Psoas muscle (tissue), 8 donors: ENCODE measurements at places on chromosomes 3 and 15. TPM values are rescaled to one million over a fixed set of nuclear protein-coding genes. Genes with fewer than 3 reads are reported as not detected.

DNA sequence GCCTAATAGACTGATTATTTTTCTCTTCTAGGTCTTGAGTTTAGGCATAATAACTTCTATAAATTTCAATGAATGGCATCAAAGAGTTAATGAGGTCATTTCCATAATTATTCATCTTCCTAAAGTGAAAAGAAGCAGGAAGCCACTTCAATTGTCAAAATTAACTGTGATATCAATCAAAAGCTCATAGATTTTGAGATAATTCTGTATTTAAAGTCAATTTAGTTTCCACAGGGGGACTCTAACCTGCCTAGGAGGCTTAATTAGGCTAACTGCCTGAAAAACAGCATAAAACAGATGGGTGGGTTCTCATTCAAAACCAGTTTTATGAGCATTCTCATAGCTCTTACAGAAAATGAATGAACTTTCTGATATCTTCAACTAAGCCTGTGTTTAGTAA is 177.8 kb downstream of the OTOL1 start:
- DNase-seq: no peak

- DNase-seq: peak; percentile 45
Measured at GRCh38 chr15:57337868-57338411, 38.4 kb upstream of the CGNL1 start.

GRCh38 chr3:171792531-171792930 is 17.8 kb downstream of the PLD1 start:
- DNase-seq: no peak

- DNase-seq: no peak
Measured at GRCh38 chr3:41248525-41248924, 49.2 kb downstream of the CTNNB1 start.

DNA sequence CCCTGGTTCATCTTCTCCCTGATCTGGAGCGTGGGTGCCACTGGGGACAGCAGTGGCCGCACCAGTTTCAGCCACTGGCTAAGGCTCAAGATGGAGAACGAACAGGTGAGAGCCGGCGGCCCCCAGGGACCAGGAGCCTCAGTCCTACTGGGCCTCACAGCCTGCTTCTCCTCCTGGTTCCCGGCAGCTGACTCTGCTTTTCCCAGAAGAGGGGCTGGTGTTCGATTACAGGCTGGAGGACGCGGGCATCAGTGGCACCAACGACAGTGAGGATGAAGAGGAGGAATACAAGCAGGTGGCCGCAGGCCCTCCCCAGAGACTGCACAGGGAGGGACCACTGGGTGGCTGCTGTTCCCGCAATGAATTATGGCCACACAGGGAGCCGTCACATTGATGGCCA is 54.4 kb downstream of the DNAH1 start:
- no peak for DNase-seq

GRCh38 chr15:75785771-75786574 is 57.3 kb upstream of the UBE2Q2 start:
- no peak for DNase-seq

- DNase-seq: peak; percentile 53
Measured at GRCh38 chr3:48429960-48430707, at the start of gene PLXNB1. TSS of gene PLXNB1 (minus strand) at chr3:48430086. CDS start at chr3:48424611, 5,475 bp downstream.

DNA sequence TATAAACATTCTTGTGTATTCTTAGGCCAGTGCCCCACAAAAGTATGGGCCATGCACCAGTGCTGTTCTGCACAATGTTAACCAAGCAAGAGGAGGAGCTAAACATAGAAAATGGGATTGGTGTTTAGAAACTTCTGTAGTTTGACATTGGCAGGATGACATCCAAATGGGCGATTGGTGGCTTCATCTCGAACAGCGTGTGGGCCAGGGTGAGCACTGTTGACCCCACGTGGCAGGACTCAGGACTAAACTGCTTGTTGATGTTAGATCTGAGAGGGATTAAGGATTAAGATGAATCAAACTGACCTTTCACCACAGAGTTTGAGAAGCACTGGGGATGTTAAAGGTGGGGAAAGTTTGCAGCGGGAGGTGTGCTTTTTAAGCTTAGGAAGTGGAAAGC is 31.9 kb downstream of the ZNF710 start:
- no peak for DNase-seq

DNA sequence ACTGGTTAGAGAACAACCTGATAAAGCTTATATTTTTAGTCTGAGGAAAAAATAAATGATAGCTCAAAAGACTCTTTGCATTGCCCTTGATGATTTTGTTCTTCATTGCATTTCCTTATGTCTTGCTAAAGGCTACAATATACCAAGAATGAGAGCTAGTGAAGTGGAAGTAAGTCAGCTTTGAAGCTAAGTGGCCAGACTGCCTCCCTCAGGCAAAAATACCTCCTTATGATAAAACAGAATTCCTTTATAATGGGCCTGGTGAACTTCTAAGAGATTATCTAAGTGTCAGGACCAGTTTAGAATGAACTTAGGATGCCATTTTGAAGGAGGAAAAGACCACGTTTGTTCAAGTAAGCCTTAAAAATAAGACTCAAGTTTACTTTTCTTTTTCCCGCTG is 678.4 kb downstream of the ROBO2 start:
- no peak for DNase-seq

GRCh38 chr15:90412356-90413194 is 24.5 kb downstream of the IQGAP1 start:
- no peak for DNase-seq

DNA sequence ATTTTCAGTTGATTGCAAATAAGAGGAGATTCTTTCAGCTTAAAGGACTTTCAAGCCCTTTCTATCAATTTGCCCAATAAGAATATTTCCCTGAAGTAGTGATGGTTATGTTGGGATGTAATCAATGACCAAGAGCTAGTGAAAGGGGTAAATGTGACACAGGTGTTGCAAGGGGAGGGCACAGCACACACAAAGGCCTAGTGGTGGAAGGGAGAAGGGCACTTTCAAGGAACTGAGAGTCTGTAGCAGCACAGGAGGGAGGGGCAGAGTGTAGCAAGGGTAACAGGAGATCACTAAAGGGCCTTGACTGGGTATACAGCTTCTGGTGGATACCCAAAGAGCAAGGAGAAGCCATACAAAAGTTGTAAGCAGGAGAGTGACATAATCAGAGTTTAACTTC is 217.8 kb upstream of the ARHGEF26 start:
- DNase-seq: no peak

- DNase-seq: no peak
Measured at GRCh38 chr15:47409600-47409999, 307.7 kb upstream of the SEMA6D start.

DNA sequence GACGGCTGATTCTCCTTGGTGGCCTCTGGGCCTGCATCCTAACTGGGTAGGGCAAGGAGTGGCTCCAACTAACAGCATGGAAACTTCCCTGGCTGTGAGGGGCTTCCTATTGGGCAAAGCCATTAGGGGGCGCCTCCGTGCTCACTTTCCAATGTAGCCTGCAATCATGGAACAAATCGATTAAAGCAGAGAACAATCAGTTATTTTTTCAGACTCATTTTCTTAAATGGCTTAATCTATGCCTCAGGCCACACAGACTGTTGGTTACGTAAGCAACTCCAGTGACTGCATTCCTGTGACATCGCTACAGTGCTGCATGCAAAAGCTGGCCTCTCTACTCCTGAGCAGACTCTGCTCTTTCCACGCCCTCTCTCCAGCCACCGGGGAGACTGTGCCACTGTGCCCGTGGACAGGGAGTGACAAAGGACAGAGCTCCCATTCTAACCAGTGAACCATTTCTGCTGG is 278.9 kb downstream of the KLF13 start:
- DNase-seq: no peak

GRM2 gene
- total RNA-seq: 0.15 TPM
